AML-193 (cell line): ENCODE measurements at places on chromosomes 3 and 15.
A peak's percentile ranks its signal among the peaks of the same experiment; 100 is the strongest.

DNA sequence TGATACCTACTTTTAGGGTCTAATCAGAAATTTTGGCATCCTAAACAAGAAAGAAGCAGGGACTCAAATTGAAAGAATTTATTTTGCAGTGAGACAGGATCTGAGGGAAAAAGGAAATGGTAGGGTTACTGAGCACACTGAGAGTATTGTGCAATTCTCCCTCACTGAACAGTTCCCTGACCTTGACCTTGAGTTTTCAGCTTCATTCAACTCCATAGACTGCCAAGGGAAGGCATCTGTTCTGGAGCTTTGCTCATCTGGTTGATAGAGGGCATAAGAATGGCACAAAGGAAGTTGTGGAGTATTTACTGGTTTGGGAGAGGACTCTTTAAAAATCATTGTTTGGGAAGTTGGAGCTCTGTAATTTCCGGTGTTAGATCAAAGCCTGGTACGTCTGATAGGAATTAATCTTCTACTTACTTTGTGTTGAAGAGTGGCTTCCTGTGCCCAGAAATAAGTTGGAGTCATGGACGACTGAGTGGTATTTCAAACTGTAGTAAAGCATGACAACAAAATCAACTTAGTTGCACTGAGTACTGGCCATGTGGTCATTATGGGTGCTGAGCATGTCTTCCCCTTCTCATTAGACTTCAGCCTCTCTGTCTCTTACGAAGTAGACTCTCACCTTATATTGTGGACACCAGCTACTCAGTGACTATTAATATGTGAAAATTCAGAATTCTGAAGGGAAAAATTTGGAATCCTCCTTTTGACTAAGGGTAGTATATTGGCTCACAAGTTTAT, 40.8 kb downstream of the CLDN1 start:
- DNase-seq = peak; percentile 55

- no peak for DNase-seq
Observed at GRCh38 chr3:119536757-119537156, 22.7 kb downstream of the CD80 start.

GRCh38 chr3:189848395-189849040, 217.3 kb downstream of the TP63 start:
- no peak for DNase-seq

DNA sequence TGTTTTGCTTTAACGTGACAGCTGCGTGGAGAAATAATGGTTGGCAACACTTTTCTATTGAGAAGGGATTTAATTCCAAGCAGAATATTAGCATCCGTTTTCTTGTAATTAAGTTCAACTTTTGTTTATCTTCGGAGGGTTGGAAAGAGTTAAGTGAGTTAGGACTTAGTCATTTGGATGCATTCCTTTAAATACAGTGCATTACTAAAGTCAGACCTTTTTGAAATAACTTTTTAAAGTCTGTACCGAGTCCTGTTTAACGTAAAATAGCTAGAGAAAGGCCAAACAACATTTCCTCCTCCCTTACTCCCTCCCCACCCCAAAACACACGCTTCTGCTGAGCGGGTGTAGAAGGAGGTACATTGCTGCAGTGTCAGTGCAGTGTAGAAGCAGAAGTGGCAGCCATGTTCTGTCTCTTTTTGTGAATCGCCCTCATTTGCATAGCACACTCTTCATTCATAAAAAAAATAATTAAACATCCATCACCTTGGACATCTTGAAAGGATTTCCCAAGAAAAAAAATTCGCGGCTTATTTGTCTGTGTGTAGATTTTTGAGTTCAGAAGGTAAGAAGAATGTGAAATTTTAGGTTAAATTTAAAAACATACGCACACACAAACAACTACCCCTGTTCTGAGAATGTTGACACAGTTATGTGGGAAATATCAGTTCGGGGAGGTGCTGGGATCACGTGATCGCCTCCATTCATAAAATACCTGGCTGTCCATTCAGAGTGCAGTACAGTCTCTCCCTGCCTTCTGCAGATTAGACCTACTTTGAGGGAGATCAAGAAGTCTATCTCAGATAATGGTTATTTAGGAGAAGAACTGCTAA, 1.6 kb downstream of the SPRED1 start:
- no peak for DNase-seq

DNA sequence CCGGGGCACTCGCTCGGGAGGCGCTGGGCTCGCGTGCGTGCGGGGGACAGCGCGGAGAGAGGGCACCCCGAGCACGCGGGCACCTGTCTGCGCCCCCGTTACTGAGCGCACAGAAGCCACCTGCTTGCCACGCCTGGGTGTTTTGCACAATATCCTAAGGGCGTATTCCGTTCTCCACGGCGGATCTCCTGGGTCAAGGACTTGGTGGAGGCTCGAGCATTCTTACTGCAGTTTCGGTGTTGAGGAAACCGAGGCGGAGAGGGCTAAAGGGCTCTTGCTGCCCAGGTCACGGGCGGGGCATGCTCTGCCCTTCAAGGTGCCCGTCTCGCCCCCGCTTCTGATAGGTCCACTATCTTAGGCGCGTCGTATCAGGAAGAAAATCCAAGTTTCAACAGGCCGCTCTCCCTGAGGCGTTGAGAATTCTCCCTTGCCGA, 526 bp downstream of the GPD1L start:
- no peak for DNase-seq
